ENCODE measurements at places on chromosomes 1 and 21.

- no peak for DNase-seq
Observed at GRCh38 chr1:172255223-172255560, 165.3 kb upstream of the C1orf105 start.

DNA sequence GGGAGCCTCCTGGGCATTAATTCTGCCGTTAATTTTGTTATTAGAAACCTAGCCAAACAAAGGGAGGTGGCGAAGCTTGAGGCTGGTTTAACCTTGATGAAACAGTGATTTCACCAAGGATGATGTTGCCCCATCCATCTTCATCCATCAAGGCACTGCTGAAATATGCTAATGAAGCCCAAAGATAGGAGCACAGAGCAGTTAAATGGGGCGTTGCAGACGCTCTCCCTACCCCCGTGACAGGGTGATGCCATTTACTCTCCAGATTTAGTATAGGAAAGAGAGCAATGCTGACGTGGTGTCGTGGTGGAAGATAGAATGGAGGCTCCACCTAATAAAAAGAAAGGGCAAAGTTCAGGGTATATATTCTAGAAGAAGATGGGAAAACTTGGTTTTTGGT, 84.0 kb downstream of the PBX1 start:
- no peak for DNase-seq

GRCh38 chr1:31410871-31411270, 2.1 kb upstream of the SERINC2 start:
- no peak for DNase-seq

- no peak for DNase-seq
Observed at GRCh38 chr21:26752849-26753248, 92.4 kb downstream of the ADAMTS1 start.

GRCh38 chr1:30615076-30615795, 108.1 kb downstream of the MATN1 start:
- no peak for DNase-seq

DNA sequence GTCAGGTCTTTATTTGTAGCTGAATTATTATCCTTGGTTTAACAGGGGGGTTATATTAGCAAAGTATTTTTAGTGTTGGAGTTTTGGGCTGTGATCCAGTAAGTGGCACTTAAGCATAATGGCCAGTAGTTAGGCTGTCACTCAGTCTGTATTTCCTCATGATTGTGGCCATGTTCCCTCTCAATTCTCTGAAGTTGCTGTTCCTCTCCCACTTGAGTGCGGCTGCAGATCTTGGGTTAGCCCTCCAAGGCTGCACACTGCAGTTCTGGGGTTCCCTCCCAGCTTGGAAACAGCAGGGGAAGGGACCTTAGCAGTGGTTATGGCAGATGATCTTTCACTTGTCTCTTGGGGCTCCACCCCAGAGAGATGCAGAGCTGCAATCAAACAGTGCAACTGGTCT, 23.2 kb upstream of the DENND1B start:
- DNase-seq: no peak

DNA sequence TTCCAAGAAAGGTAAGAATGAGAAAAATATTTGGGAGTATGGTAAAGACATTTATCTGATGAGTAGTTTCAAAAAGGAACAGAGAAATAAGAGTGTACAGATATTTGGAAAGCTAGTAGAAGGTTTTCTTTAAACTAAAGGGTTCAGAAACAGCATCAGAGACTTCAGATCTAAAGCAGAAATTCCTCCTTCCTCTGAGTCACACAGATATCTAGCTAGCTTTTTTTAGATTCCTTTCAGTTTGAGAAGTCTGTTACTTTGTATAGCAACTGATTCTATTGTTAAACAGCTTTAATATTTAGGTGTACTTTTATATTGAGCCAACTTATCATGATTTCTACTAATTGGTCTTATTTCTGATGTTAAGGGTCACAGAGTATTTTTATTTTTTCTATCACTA, 4.7 kb downstream of the AMY2B start:
- no peak for DNase-seq

GRCh38 chr1:2358072-2358471, 33.3 kb downstream of the MORN1 start:
- DNase-seq: no peak

GRCh38 chr1:173823781-173824314, 625 bp upstream of the DARS2 start:
- no peak for DNase-seq

GRCh38 chr1:26529655-26530409, at the start of gene RPS6KA1:
RPS6KA1 (plus strand) TSS chr1:26529761; CDS start chr1:26529921, 160 bp downstream.
- peak; percentile 59 for DNase-seq

GRCh38 chr21:33059380-33059841, 10.5 kb upstream of the OLIG1 start:
- DNase-seq: no peak

- no peak for DNase-seq
Observed at GRCh38 chr1:167452483-167452882, 65.8 kb downstream of the CD247 start.

DNA sequence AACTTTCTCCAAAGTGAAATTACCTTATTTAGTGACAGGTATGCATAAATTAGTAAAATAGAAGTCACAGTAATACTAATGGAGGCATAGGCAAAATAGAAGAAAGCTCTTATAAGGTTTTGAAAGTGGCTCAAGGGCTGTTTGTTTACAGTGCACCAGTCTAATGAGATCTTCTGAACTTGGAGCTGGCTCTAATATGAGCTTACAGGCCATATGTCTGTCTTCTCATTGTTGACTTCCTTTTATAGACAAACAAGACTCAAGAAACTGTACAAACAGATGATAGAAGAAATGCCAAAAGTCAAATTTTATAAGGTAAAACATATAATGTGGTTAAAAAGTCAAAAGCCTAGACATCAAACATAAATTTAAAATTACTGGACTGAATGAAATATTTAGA, 207.5 kb upstream of the NEGR1 start:
- DNase-seq: no peak

- DNase-seq: no peak
Observed at GRCh38 chr1:234585330-234586055, 24.5 kb downstream of the IRF2BP2 start.

GRCh38 chr21:44881198-44881872, 7.8 kb upstream of the PTTG1IP start:
- no peak for DNase-seq

- no peak for DNase-seq
Observed at GRCh38 chr1:153790966-153791647, 15.9 kb downstream of the SLC27A3 start.

- no peak for DNase-seq
Observed at GRCh38 chr1:66757722-66758240, 5.5 kb downstream of the DYNLT5 start.

DNA sequence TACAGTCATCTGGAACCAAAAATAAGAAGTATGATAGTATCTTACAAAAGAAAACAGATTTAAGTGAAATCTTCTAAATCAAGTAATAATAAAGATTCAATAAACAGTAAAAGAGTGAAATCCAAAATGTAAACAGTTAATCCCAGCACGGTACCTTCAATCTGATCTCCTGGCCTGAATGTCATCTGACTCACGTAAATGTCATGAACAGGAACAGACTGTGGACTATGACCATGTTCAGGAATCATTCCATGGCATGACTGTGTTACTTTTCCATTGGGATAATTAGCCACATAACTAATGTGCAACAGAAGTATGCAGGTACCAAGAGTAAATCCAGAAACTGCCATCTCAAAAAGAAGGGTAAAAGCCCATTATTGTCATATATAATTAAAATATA, 18.0 kb downstream of the FRRS1 start:
- no peak for DNase-seq

GRCh38 chr21:43850728-43851295, 14.2 kb upstream of the AGPAT3 start:
- no peak for DNase-seq

DNA sequence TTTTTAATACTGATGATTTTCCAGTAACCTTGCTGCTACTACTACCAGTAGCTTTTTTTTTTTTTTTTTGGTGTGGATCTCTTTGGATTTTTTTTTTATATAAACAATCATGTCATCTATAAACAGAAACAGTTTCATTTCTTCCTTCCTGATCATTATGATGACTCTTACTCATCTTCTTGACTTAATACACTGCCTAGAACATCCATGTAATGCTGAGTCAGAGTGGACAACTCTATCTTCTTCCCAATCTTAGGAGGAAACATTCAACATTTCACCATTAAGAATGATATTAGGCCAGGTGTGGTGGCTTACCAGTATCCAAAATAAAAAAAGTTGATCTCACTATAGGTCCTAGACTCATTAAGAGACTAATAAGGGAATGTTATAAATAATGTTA, 69.1 kb downstream of the RUSC1 start:
- no peak for DNase-seq

- DNase-seq: no peak
Observed at GRCh38 chr1:224996266-224996665, 66.8 kb downstream of the DNAH14 start.

- DNase-seq: no peak
Observed at GRCh38 chr1:151710187-151710840, 6.3 kb downstream of the CELF3 start.

DNA sequence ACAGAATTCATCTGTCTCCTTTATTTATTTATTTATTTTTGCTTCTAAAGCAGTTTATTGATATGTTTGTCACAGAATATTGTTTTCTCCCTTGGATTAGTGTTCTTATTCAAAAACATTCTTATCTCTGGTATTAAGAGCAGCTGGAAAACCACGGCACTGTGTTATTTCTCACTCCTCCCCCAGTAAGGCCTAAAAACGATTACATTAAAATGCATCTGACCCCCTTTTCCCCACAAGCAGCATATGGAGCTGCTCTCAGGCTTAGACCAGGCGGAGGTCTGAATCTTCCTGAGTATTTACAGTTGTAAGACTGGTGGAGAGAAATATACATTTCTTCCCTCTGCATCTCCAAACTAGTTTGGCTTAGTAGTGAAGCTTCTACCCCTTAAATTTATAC, 86.8 kb downstream of the HLX start:
- no peak for DNase-seq

GRCh38 chr1:185556561-185556960, 177.6 kb upstream of the HMCN1 start:
- no peak for DNase-seq

GRCh38 chr21:16426936-16427335, 697.2 kb downstream of the USP25 start:
- no peak for DNase-seq

- no peak for DNase-seq
Observed at GRCh38 chr21:15446223-15446622, 283.6 kb upstream of the USP25 start.

- no peak for DNase-seq
Observed at GRCh38 chr1:70504821-70505193, 93.7 kb downstream of the CTH start.

- no peak for DNase-seq
Observed at GRCh38 chr1:243716906-243717305, 133.1 kb downstream of the AKT3 start.

DNA sequence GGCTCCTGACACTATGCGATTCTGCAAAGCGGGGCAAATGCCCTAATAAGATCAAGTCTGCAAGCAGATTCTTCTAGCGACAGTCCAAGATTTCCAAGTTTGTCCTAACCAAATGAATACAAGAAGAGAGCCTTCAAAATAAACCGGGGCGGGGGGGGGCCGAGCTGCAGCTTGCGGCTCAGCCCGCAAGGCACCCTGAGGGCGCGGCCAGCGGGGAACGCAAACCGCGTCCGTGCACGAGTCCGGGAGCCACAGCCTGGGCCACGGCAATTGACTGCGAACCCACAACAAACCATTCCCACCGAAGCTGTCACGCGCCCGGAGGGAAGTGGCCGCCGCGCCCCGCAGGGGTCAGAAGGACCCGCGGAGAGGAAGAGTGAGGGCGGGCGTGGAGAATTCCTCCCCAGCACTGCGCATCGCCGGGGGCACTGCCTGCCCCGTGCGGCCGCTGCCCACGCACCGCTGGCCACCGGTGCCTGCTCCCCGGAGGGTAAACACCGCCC, 687 bp downstream of the TGFBR3 start:
- peak; percentile 8 for DNase-seq

DNA sequence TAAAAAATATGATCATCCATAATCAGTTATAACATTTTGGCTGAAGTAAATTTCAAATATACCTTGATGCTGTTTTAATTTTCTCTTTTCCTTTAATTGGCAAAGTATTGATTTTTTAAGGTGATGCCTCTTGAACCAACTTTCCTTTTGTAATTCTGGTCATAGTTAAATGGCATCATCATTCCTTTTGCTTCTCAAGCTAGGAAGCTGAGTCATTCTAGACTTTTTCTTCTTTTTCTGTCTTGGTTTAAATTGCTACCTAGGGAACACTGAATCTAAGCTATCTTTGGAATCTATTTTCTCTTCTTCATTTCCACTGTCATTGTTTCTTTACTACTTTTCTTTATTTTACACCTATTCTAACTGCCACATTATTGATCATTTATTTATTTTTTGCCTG, 162.7 kb downstream of the HMCN1 start:
- DNase-seq: no peak

DNA sequence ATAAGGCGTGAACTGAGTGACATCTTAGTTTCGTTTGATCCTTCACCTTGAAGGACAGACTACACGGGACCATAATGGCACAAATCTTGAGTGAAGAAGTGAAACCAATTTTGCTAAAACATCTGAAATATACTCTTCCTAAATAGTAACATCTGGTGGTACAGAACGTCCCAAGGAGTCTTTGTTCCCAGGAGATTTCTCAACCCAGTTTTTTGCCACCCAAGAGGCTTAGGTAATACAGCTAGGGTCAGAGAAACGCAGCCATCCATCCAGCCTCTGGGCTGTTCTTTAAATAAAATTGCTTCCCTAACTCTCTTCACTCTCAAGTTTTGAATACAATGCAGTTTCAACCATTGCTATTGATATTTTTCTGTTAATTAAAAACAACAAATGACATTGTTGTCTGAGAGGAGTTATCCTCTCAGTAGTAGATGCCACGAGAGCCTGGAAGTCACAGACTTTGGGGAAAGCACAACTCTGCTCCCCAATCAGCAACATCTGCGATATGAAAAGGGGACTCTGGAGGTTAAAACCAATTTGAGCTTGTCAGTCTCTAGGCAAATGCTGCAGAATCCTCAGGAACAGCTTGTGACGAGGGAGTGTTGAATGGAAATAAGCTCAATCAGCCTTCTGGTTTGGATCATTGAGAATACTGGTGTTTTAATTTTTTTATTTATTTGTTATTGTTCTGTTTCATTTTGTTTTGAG, 394.3 kb upstream of the ADGRL2 start:
- DNase-seq: no peak

DNA sequence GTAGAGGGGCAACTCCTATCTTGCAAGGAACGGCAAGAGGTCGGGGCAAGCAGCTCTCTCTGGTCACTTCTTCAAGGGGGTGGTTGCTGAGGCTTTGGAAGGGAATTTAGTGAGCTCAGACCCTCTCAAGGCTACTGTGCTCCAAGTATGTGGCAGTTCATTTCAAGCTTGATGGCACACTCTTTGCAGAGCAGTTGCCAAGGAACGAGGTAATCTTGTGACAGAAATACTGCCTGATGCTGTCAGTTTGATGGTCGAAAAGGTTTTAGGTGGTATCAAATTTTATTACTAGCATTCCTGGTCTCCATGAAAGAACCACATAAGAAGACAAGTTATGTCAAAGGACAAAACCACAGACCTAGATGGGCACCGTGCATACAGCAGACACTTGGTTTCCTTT, 13.1 kb downstream of the CFAP298 start:
- DNase-seq: no peak

GRCh38 chr1:109732390-109732881, 8.4 kb downstream of the GSTM3 start:
- no peak for DNase-seq
